ENCODE measurements at places on chromosomes 16 and 17.
A peak's percentile ranks its signal among the peaks of the same experiment; 100 is the strongest.

DNA sequence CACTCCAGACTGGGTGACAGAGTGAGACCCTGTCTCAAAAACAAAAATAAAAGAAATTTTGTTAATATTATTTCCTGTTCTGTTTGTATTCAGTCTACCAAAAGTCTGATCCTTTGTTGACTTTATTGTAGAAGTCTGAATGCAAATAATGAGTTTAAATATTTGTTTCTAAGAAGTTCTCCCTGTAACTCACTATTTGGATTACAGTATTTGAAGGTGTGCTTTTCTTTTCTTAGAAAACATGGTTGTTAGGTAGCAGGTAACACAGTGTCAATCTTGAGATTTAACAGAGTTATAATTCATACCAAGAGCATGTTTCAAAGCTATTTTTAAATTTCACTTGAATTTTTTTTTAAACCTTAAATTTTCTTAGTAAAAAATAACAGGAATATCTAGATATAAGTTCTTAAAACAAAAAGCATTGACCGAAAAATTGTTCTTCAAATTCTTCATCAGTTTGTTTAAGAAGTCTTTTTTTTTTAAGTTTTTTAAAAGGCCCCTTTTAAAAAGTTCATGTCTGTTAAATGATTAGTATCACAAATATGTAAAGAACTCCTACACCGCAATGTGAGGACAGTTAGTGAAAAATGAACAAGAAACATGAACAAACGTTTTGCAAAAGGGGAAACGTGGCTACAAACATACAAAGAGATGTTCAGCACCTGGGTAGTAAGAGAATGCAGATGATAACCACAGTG lies 35.0 kb downstream of the GAN start:
- DNase-seq, result no peak

- DNase-seq, result peak; percentile 15
Observed at GRCh38 chr16:57479976-57480753, 6.1 kb downstream of the DOK4 start.

- no peak for DNase-seq
Observed at GRCh38 chr17:50920891-50921586, 54.9 kb upstream of the TOB1 start.

DNA sequence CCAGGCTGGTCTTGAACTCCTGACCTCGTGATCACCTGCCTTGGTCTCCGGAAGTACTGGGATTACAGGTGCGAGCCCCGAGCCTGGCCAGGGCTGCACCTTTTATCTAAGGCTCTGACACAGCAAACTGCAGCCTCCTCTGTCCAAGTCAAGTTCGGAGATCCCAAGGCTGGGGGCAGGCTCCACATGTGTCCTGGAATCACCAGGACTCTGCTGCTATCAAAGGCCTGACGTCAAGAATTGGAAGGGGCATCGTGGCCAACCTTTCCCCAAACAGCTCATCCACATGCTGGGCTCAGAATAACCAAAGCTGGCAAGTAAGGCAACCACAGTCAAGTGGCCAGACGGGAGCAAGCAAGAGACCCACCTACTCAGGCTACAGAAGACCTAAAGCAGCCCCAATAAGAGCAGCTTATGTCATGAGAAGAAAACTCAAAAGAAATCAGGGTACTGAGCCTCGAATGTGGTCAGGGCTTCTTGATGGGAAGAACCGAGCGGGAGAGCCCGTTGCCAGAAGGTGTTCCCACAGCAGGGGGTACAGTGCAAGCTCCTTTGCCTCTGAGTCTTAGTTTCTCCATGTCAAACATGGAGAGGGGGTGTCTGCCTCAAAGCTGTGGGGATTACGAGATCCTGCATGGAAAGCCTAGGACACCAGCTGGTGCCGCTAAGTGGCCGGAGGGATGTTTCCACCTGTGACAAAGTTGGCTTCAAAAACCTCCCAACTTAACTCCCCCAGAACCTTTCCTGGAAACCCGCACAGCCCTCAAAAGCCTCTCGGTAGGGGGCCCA lies 7.9 kb downstream of the MYBBP1A start:
- no peak for DNase-seq

DNA sequence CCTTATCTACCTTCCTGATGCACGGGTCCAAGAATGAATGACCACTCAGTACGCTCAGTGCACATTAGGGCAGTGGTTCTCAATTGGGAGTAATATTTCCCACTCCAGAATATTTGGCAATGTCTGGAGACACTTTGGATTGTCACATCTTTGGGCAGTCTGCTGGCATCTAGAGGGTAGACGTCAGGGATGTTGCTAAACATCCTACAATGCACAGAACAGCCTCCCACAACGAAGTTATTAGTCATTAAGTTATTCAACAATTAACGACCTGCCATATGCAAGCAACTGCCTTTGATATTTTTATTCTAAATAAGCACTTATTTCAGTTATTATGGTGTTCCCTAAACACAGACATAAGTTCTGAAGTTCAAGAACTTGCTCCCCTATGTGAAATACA lies 669.3 kb downstream of the TOX3 start:
- no peak for DNase-seq

GRCh38 chr16:15553313-15554088 lies 89.5 kb downstream of the MARF1 start:
- DNase-seq, result no peak

GRCh38 chr17:79485419-79485985 lies 125.3 kb downstream of the RBFOX3 start:
- no peak for DNase-seq

DNA sequence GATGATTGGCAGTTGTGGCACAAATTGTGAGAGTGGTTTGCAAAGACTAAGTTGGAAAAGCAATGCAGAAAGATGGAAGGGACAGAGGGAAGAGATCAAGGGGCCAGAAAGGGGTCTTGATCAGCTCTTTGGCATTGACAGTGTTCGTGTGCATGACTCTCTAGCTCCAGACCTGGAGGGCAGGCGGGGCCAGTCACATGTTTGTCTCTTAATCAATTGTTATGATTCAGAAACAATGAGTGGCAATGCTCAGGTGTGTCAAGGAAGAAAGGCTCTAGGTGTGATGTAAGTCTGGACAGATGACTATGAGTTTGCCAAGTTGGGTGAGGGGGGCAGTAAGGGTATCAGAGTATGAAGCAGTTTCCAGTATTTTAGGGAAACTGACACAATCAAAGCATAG lies 32.1 kb downstream of the WSB1 start:
- DNase-seq, result no peak

- DNase-seq, result no peak
Observed at GRCh38 chr16:23420011-23420410, 33.0 kb downstream of the COG7 start.

- DNase-seq, result no peak
Observed at GRCh38 chr17:73952082-73952479, 251.4 kb upstream of the RPL38 start.

GRCh38 chr17:34930283-34930682 lies 31.0 kb downstream of the CCT6B start:
- no peak for DNase-seq

GRCh38 chr17:40317345-40317873 lies 8.4 kb downstream of the RARA start:
- DNase-seq, result no peak

DNA sequence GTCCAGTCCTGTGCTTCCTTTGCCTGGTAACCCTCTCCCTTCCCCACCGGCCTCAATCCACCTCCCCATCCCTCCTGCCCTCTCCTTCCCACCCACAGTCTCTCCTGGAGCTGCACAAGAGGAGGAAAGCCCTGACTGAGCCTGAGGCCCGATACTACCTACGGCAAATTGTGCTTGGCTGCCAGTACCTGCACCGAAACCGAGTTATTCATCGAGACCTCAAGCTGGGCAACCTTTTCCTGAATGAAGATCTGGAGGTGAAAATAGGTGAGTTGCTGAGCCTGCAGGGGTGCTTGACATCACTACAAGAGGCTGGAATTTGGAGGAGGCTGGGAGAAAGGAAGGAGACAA lies 1.3 kb downstream of the PLK1 start:
- DNase-seq, result no peak

DNA sequence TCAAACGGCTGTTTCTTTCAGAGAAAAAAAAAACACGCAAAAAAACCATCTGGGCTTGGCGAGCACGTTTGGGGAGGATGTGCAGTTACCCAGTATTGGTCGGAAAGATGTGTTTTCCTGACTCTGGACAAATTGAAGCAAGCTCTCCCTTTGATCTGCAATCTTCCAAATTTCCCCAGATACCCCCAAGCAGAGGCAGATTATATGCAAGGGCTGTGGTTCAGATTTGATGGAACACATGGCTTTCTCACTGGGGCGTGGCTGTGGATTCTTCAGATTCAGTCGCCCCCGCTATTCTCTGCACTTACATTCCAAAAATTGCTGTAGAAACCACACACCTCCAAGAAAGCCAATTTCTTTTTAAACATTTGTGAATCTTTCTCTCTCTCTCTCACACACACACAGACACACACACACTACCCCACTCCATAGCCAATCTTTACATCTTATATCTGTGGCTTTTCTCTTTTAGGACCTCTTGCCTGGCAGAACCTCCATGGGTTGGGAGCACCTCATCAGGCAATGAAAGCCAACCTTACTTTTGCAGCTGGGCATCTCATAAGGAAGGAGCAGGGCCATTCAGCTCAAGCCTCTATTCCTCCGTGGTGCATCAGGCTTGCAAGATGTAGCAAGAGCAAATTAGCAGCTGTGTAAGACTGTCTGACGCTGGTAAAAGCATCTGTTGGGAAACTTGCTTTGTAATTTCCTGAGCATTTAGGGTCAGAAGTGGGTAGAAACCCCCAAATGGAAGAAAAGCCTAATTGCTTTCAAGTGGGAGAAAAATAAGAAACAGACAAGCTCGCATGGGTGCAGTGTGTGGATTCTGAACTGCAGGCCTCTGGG lies 103.9 kb upstream of the FAM20A start:
- DNase-seq, result peak; percentile 79

DNA sequence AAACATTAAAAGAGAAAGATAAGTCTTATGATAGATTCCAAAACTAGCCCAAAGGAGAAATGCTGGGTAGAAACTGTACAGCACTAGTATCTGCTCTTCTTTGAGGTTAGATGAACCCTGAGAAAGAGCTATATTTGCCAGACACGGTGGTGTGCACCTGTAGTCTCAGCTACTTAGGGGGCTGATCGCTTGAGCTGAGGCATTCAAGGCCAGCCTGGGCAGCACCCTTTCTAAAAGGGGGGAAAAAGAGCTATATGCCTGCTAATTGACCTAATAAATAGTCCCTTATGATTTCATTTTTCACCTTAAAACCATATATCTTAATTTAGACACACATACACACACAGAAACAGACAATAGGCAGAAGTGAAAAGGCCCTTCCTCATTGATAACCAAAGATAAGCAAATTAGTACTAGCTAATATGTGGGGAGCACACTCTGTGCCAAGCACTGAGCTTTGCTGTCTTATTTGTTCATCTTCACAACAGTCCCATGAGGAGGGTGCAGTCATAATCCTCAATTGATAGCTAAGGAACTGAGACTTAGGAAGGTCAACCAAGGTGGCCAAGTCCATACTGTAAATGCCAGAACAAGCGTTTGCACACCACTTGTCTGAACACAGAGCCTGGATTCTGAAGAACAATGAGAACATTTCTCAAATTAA lies 56.6 kb upstream of the NLK start:
- no peak for DNase-seq

- DNase-seq, result no peak
Observed at GRCh38 chr16:4663465-4663776, 29.9 kb upstream of the NUDT16L1 start.

DNA sequence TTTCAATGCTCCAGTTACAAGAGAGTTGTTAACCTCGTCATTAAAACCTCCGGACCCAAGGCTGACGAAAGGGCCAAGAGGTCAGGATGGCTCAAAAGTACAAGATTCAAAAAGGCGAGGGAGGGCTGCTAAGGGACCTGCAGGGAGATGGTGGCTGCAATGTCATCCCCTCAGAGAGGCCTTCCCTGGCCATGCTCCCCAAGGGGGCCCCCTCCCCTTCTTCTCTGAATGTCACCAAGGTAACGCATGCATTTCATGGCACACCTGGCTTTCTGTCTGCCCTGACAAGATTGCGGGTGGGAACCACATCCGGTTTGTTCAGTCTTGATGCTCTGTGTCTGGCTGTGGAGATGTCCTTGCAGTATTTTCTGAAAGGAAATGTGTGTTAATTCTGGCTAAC lies 89.9 kb downstream of the C16orf78 start:
- no peak for DNase-seq

GRCh38 chr16:23920446-23920845 lies 84.7 kb downstream of the PRKCB start:
- DNase-seq, result no peak

All from AG09319 (cell line).